Activated CD8-positive, alpha-beta memory T cell treated with anti-CD3 and anti-CD28 coated beads for 1 hour (primary cell): ENCODE measurements at places on chromosomes 3 and 15.

DNA sequence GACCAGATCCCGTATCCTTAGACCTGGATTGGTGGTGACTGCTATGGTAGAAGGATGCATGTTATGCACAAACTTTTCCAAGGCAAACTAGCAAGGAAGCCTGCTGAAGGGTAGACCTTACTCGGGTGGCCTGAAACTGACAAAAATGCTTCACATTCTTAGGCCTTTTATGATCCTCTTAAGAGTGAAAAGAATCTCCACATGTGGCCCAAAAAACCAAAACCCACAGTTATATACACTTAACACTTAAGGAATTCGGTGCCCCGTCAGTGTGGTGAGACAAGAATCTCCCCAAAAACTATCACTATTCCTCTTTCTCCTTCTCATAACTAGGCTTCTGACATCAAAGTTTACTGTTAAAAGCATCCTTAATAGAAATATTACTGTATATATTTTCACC is 130.1 kb upstream of the SOX2 start:
- DNase-seq = no peak

- no peak for DNase-seq
These were observed 66.8 kb upstream of the UNC13C start for GRCh38 chr15:53911431-53911830.

GRCh38 chr3:35263477-35263876 is 375.8 kb upstream of the ARPP21 start:
- no peak for DNase-seq

- no peak for DNase-seq
These were observed 1093.6 kb upstream of the ALCAM start for GRCh38 chr3:104273046-104273649.

GRCh38 chr3:79113876-79114275 is 653.9 kb downstream of the ROBO1 start:
- no peak for DNase-seq

GRCh38 chr15:80194186-80194585 is 41.4 kb downstream of the FAH start:
- no peak for DNase-seq

DNA sequence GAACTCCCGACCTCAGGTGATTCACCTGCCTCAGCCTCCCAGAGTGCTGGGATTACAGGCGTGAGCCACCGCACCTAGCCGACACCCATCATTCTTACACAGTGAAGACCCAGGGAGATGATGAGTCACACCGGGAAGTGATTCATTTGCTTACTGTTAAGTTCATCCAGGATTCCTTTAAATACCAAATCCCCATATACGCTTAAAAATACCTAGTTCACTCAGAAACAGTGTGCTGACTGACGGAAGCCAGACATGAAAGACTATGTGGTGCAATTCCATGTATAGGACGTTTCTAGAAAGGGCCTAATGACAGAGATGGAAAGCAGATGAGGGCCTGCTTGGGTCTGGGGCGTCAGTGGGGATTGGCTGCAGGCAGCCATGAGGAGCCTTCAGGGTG is 75.2 kb downstream of the APBA2 start:
- no peak for DNase-seq

- DNase-seq = no peak
These were observed 2.5 kb downstream of the TMEM212 start for GRCh38 chr3:171845481-171846284.

DNA sequence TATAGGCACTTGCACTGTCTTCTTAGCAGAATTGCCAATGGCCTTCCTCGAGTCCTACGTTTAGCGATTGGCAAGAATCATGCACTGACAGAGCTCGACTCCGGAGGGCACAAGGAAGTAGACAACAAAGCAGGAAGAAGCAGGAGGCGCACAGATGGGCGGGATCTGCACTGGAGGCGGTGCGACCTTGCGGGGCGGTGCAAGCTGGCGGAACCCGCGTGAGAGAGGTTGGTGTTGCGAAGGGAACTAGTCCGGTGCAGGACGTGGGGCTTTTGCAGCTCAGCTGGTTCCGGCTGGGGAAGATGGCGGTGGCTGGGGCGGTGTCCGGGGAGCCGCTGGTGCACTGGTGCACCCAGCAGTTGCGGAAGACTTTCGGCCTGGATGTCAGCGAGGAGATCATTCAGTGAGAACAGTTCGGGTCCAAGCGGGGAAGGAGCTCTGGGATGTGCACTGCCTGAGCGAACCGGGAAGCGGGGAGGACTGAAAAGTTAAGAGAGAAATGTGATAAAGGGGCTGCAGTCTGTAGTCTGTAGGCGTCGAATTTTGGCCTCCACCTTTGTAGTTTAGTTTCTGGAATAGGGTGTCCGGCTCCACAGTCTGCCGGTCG is at the start of gene TRIP4:
TSS of gene TRIP4 (plus strand) at position 275 of the 607 bp plus-strand sequence. CDS start at position 303, 28 bp downstream.
- DNase-seq = peak; percentile 94

- no peak for DNase-seq
These were observed 185.2 kb upstream of the RGMA start for GRCh38 chr15:93274257-93274656.

DNA sequence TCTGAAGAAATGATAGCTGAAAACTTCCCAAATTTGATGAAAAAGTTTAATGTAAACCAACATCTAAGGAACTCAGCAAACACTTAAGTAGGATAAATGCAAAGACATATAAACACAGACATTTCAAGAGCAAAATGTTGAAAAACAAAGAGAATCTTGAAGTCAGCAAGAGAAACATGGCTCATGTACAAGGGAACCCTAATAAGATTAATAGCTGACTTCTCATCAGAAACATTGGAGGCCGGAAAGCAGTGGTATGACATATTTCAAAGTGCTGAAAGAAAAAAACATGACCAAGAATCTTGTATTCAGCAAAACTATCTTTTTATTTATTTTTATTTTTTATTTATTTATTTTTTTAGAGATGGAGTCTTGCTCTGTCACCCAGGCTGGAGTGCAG is 10.6 kb upstream of the PRKCI start:
- DNase-seq = no peak

GRCh38 chr15:101176625-101177024 is 75.2 kb downstream of the CHSY1 start:
- no peak for DNase-seq

DNA sequence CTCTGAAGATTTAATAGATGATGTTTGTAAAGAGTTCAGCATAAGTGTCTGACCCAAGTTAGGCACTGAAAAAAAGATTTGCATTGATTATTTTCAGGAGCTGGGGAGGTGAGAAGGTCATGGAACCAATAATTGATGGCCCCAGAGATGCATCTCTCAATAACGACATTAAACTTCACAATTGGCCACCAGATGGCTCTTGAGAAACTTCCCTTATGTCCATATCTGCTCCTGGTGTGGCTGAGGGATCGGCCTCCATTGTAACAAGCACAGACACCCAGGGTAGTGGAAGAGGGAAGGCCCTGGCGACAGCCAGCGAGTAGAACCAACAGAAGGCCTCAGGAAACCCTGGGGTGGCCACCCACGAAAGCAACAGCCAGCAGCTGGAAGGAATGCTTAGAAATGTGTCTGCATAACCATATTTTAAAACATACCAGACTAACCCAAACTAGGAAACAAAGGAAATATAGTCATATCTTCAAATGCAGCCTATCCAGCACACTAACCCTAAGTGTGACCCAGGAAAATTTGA is 536.7 kb downstream of the SOX2 start:
- no peak for DNase-seq

DNA sequence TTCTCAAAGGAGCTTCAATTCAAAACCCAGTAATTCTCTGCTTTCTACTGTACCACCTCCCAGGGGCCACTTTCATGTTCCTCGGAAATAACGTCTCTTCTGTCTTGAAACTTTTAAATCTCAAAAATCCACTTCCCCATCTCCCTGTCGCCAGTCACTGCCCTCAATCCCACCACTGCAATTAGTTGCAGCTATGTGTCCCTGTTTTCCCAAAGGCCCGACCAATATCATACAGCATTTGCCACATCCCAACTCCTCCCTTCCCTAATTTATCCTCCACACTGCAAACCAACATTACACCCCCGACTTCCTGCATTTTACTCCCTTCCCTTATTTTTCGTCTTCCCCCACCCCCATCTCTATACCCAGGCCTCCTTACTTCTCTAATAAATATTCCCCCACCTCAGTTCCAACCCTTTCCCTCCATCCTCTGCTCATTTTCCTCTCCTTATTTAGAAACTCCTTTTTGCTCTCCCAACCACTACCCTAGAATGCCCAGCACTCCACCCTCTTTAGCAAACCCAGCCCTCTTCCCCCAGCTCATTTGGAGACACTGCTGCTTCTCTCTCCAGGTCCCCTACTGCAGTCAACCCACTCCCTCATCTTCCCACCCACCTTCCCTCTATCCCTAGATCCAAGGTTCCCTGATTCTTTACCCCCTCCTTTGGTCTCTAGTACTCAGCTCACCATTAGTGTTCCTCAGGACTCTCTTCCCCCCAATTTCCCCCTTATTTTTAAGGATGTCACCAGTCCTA is 1.1 kb downstream of the NPTN start:
- DNase-seq = no peak

- no peak for DNase-seq
These were observed 147.1 kb downstream of the NUP210 start for GRCh38 chr3:13272831-13273603.

DNA sequence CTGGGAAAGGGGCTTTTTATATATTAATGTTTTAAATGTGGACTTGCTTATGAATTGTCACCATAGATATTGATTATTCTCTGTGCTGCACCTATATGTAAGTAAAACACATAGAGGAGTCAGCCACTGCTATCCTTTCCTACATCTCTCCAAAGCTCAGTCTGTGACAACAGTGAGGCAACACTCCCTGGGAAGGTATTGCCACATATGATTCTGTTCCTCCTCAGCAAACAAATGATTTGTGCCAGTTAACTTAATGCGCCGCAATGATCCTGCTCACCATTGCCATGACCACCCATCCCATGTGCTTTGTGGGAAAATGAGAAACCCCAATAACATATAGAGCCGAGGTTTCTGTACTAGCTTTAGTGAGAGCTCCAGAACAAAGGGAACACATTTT is 75.1 kb upstream of the FBN1 start:
- no peak for DNase-seq

- DNase-seq = no peak
These were observed 8.5 kb downstream of the SHOX2 start for GRCh38 chr3:158097593-158098308.

DNA sequence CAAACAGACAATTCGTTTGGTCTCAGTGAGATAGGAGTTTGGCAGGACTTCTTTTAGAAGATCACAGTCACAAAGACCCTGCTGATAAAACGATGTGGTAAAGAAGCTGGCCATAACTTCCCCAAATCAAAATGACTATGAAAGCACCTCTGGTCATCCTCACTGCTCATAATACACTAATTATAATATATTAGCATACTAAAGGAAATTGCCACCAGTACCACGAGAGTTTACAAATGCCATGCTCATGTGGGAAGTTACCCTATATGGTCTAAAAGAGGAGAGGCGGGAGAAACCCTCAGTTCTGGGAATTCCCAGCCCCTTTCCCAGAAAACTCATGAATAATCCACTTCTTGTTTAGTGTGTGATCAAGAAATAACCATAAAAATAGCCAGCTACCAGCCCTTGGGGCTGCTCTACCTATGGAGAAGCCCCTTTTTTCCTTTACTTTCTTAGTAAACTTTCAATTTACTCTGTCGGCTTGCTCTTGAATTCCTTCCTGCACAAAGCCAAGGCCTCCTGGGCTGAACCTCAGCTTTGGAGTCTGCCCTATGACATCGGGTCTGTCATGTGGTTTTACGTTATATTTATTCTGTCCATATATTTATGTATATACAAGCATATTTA is 115.8 kb upstream of the IGSF10 start:
- no peak for DNase-seq

DNA sequence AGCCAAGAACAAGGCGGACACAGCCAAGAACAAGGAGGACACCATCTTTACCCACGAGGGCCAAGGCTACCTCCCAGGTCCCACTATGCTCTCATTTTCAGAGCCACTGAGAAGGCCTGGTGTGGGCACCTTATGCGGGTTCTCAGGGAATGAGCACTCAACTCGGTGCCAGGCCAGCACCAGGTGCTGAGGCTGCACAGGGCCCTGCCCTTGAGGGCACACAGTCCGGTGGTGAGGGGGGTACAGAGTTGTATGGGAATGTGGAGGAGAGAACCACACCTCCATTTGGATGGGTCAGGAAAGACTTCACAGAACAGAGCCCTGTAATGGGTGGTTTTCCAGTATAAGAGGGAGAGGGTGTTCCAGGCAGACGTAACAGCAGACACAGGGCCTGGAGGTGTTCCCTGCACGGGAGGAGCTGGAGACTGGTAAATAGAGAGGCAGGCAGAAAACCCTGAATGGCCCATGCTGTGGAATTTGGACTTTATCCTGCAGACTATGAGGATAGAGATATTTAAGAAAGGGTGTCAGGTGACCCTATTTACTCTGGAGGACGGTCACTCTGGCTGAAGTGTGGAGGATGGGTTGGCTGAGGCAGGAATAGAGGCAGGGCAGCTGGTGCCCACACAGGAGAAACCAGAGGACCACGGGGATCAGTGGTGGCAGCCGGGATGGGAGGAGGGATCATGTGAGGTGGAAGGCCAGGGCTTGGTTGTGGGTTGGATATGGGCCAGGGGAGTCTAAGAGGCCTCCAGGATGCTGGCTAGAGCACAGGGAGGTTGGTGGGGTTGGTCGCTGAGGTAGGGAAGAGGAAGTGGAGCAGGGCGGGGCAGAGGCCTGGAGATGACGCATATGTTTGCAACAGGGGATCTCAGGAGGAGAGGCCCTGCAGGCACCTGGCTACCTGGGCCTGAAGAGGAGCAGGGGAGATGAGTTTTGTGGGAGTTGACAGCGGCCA is 34.6 kb downstream of the CRABP1 start:
- no peak for DNase-seq

DNA sequence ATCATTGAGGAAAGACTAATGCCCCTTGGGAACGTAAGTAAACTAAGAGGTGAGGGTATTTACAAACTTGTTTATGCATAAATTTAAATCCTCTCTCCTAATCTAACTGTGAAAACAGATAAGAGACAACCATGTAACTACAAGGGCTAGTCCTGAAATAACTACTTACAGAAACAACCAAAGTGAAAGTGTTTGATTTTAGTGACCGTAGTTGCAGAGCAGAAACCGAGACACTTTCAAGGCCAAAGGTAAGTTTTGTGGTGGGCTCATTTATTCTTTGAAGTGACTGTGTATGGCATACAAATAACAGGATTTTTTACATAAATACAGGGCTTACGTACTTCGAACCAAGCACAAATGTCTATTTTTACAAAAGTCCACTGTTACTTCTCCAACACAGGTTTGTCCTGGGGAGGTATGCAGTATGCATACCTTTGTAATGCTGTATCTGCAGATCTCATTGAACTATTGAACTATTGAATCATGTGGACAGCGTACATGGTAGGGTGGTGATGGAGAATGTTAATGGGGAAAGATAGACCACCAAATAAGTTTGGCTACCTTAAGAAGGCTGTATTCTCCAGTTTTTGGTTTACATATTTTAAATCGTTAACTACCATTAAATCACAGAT is 99.6 kb upstream of the RBMS3 start:
- DNase-seq = no peak

DNA sequence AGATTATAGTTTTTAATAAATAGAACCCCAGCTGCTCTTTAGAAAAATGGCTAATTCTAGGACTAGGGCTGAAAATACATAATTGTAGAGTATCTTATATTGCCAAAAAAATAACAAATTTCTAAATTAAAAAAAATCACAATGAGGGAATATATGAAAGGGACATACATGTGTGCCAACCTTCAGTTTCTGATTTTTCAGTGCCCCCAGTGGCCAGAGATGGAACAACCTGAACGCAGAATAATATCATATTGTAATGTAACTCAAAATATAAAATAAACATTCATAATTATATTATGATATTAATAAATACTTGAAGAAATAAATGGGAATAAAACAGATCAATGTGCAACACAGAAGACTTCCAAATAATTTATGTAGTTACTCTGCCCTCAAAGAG is 460.5 kb downstream of the ZNF385D start:
- no peak for DNase-seq
